ENCODE measurements at places on chromosomes 1 and 21. TPM values are rescaled to one million over a fixed set of nuclear protein-coding genes. Genes with fewer than 3 reads are reported as not detected.

KCNJ6 gene
- total RNA-seq, result not detected

EXTL1 gene
- 26.5 TPM for total RNA-seq

CCDC185 gene
- total RNA-seq, result not detected

WNT3A gene
- not detected for total RNA-seq

PLA2G2D gene
- total RNA-seq, result not detected

LCE3D gene
- not detected for total RNA-seq

RASSF5 gene
- under 0.01 TPM for total RNA-seq

OR10R2 gene
- total RNA-seq, result not detected

Data from myometrial cell (primary cell).